ENCODE measurements at places on chromosomes 2 and 18.
A peak's percentile ranks its signal among the peaks of the same experiment; 100 is the strongest.

GRCh38 chr2:237873897-237874551, 14.6 kb downstream of the RAMP1 start:
- no peak for DNase-seq

DNA sequence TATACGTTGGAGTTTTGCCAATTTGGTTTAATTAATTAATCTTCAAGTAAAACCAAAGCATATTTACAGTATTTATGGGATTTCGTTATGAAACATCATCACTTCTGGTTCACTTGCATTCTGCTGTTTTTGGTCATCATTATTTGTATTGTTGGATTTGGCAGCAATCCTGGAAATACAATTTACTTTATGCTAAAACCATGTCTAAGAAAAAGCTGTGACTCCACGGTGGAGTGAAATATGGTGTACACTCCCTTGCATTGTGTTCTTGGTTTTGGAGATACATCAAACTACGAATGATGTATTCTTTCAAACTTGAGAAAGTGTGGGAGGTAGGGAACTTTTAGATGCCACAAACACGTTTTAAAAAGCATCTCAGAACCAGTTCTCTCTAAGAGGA, 106.4 kb downstream of the CTAGE1 start:
- DNase-seq, result no peak

DNA sequence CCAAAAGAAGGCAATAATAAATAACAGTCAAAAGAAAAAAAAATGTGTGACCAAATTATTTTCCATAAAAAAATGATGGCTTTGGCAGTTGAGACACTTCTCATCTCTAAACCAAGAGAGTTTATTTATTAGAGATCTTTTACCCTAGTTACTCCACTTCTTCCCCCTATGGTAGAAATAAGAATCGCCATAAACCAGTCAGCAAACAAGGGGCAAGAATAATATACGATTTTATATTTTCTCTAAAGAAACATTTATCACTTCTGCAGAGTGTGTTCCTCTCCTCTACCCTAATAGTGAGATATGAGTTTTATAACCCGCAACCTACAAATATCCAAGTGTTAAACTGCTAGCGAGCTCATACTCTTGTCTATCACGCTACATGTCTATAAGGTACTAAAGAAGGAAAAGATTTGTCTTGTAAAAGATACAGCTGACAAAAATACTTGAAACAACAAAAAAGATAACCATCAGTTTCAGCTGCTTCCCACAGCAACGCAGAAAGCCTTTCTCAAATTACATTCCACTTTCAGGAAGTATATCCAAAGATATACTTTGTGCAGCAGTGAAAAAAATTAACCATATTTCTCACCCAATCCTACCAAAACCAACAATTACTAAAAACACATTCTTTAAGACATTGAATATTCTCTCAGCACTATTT, 2.3 kb downstream of the RNF103 start:
- no peak for DNase-seq

GRCh38 chr2:149430743-149431736, 100.7 kb downstream of the LYPD6 start:
- no peak for DNase-seq

- DNase-seq, result no peak
Measured at GRCh38 chr2:151354807-151355206, 2.6 kb upstream of the TNFAIP6 start.

GRCh38 chr18:45290364-45290763, 324.9 kb upstream of the SLC14A2 start:
- no peak for DNase-seq

- DNase-seq, result peak; percentile 17
Measured at GRCh38 chr2:177573120-177573519, 180.5 kb downstream of the AGPS start.

GRCh38 chr2:164257742-164258141, 363.5 kb downstream of the GRB14 start:
- DNase-seq, result no peak

DNA sequence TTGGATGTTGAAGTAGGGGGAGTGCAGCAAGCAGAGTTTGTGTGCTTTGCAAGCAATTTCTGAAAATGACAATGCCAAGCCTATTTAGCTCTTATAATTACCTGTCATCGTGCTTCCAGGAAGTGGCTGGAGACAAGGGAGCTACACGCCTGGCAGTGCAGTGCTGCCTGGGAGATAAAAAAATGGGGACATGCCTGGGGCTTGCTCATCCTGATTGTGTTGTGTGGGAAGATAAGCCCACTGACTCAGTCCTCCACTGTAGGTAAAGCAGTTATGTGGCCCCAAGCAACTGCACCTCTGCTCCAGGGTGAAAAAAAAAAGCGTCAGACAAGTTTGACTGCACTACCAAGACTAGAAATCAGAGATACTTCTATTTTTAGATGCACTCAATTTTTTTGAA, 396.9 kb upstream of the NXPH2 start:
- no peak for DNase-seq

GRCh38 chr18:68299906-68300305, 415.0 kb downstream of the TMX3 start:
- no peak for DNase-seq

DNA sequence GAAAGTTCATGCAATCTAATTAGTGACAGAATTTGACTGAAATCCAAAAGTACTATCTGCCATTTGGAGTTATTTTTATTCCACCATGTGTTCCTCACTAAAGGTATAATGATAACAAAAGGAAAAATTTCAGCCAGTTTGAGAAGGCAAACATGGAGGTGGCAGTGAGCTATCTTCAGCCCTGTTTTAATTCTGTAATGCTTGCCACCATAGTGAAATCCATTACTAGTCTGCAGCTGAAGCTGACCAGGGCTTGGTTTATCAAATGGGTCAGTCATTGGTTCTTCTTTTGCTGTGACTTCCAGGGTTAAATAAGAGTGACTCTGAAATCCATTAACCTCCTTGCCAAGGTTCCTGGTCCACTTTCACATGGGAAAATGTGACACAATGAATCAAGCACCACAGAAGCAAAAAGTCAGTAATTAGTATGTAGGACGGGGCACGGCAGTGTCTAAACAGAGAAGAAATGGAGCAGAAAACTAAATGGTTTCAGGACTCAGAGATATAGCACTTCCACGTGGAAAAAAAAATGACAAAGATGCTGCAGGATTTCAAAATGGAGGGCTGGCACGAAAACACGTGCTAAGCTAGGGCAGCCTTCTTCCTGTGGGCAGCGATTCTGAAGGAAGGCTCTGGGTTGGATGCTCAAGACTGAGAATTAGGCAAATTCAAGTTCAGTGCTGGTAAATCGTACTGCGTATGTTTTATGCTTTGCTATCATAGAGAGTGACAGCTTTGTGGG, 87.2 kb downstream of the EPHA4 start:
- no peak for DNase-seq

- DNase-seq, result peak; percentile 65
Measured at GRCh38 chr2:37085731-37086147, 1.4 kb downstream of the GPATCH11 start.

All from non-pigmented ciliary epithelial cell (primary cell).